ENCODE measurements at places on chromosomes 6 and 20.

DNA sequence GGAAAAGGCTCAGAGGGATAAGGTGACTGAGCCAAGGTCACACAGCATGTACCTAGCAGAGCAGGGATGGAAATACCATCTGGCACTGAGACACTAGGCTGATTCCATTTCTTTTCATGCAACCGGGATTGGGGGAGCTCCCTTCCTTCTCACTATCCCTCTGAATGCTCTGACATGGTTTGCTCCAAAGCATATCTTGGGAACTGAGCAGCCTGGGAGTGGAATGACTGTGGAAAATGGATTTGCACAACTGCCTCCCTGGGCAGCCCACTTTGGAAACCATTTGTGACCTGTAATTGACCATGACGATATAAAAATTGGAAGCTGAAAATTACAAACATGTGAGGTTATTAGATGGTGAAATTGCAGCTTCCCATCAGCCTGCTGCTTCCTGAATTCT, 309.0 kb upstream of the CHD6 start:
- DNase-seq, result no peak

- DNase-seq, result no peak
These were observed 288.5 kb downstream of the SOX4 start for GRCh38 chr6:21881969-21882465.

GRCh38 chr6:97203343-97203742, 79.7 kb downstream of the MMS22L start:
- no peak for DNase-seq

GRCh38 chr20:49724408-49725223, 10.9 kb upstream of the B4GALT5 start:
- peak; percentile 61 for DNase-seq

DNA sequence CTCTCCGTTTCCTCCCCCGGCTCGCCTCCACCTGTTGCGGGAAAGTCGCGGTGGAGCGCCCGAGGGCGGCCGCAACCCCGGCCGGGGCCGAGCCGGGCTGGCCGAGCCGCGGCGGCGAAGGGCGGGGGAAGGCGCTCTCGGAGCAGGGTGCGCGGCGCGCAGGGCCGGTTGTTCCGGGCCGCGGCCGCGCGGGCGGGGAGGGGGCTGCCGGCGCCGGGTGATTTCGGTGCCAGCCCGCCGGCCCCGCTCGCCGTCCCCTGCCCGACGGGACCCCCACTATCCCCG, 235 bp downstream of the MAP7 start:
- no peak for DNase-seq

DNA sequence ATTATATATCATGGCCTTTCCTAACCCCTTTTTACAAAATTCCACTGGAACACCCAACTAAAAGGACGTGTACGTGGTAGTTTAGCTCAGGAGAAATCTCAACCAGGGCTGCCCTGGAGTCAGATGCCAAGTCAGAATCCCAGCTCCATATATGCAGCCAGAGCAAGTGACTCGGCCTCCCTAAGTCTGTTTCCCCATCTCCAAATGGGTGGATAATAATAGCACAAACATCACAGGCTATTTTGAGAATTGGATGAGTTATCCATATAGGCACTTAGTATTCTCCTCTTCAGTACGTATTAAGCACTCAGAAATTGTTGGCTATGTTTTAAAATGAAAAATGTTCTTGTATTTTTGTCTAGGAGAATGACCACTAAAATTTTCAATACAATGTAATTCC, 481.5 kb downstream of the CD109 start:
- no peak for DNase-seq

- no peak for DNase-seq
These were observed 439.3 kb upstream of the SULF2 start for GRCh38 chr20:48224533-48225050.
